ENCODE measurements at places on chromosomes 3 and 15. TPM values are rescaled to one million over a fixed set of nuclear protein-coding genes. Genes with fewer than 3 reads are reported as not detected.
A peak's percentile ranks its signal among the peaks of the same experiment; 100 is the strongest.

GRCh38 chr3:12436514-12437220, 47.6 kb upstream of the TSEN2 start:
- no peak for DNase-seq
- H3K27ac ChIP-seq, result no peak overlapping the region

DNA sequence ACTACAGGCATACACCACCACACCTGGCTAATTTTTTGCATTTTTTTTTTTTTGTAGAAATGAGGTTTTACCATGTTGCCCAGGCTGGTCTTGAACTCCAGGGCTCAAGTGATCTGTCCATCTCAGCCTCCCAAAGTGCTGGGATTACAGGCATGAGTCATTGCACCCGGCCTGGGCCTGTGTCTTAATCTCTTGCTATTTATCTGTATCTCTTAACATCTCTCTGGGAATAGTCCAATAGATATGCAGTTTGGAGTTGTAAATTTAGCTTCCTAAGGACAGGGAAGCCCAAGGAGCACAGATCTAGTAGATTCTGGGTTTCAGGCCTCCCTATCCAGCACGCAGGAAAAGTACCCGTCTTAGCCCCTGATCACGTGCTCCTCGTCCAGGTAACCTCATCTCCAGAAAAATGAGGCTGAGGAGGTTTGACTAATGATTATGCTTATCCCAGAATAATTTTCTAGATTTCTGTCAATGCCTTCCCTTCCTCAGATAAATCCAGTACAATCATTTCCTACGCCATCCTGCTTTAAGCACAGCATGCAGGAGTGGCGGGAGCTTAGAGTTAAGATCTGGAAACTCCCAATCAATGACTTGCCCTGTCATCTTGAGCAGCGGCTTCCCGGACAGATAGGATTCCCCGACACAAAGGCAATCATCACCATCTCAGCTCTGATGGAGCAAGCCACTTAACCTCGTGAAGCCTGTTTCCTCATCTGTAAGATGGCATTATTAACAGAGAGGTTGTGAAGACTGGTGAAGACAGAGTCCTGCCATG, 12.3 kb upstream of the CTDSPL start:
- DNase-seq, result no peak
- H3K27me3 ChIP-seq, result no peaks in the 10 kb centered on the region
- no peak overlapping the region for H3K4me3 ChIP-seq
- H3K36me3 ChIP-seq, result no peaks in the 10 kb centered on the region

DNA sequence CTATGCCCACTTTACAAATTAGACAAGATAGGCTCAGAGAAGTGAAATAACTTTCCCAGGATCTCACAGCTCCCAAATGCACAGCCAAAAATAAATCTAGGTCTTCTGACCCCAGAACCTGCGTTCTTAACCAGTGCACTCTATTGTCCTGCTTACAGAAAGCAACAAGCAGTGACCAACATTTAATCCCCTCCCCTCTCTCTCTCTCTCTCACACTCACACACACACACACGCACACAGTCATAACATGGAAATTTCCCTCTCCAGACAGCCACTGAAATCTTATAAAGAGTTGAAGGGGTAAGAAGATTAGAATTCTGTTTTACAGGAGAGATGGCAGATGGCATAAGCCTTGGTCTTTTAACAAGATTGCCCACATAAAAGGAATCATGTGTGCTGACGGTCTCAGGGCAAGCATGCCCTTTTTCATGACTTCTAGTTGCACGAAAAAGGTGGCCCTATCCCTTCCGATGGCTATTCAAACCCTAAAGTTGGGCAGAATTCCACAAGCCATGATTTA, 29.4 kb downstream of the EOGT start:
- H3K4me1 ChIP-seq, result no peaks in the 10 kb centered on the region
- no peak for DNase-seq
- H3K27me3 ChIP-seq, result no peaks in the 10 kb centered on the region
- no peak overlapping the region for H3K4me3 ChIP-seq
- peaks cover 99% of the 10 kb centered on the region for H3K36me3 ChIP-seq
- H3K27ac ChIP-seq, result no peak overlapping the region

DNA sequence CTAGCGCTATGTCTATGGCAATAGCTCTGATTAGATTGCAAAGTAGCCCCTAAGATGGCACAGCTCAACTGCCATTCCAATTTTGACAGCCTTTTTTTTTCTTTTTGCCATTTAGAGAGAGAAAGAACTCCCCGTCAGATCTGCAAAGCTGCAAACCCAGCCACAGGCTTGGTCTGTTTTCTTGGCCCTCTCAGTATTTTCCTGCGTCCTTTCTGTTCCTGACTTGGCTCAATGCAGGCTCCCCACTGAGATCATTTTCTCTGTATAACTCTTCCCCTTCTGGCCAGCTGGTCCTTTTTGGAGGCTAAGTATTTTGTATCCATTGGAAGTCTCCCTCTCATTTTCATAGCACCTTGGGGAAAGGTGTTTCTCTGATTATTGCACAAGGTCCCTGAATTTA, 386.7 kb downstream of the UNC13C start:
- no peak overlapping the region for H3K4me3 ChIP-seq
- no peaks in the 10 kb centered on the region for H3K36me3 ChIP-seq
- no peak overlapping the region for H3K27ac ChIP-seq
- no peaks in the 10 kb centered on the region for H3K27me3 ChIP-seq
- no peaks in the 10 kb centered on the region for H3K4me1 ChIP-seq
- no peak for DNase-seq

- H3K27me3 ChIP-seq, result no peaks in the 10 kb centered on the region
- H3K4me1 ChIP-seq, result no peaks in the 10 kb centered on the region
- H3K36me3 ChIP-seq, result no peaks in the 10 kb centered on the region
- H3K27ac ChIP-seq, result no peak overlapping the region
- no peak overlapping the region for H3K4me3 ChIP-seq
- DNase-seq, result no peak
Observed at GRCh38 chr3:115838786-115839185, 215.5 kb downstream of the GAP43 start.

- H3K4me1 ChIP-seq, result no peaks in the 10 kb centered on the region
- H3K36me3 ChIP-seq, result no peaks in the 10 kb centered on the region
- no peaks in the 10 kb centered on the region for H3K27me3 ChIP-seq
- DNase-seq, result peak; percentile 83
Observed at GRCh38 chr15:20344601-20345400, 196.8 kb downstream of the GOLGA6L6 start.

GRCh38 chr3:112638327-112639020, 2.5 kb downstream of the CCDC80 start:
- DNase-seq, result no peak
- H3K27me3 ChIP-seq, result no peaks in the 10 kb centered on the region
- no peaks in the 10 kb centered on the region for H3K36me3 ChIP-seq
- peak overlapping the region; percentile 27 for H3K27ac ChIP-seq

GRCh38 chr3:37968813-37969595, 21.6 kb upstream of the VILL start:
- peaks cover 46% of the 10 kb centered on the region for H3K4me1 ChIP-seq
- H3K4me3 ChIP-seq, result no peak overlapping the region
- H3K36me3 ChIP-seq, result peaks cover 27% of the 10 kb centered on the region
- no peak for DNase-seq
- no peaks in the 10 kb centered on the region for H3K27me3 ChIP-seq

GRCh38 chr3:141311170-141311495, 57.2 kb upstream of the ZBTB38 start:
- no peaks in the 10 kb centered on the region for H3K27me3 ChIP-seq
- peak overlapping the region; percentile 66 for H3K4me3 ChIP-seq
- no peak for DNase-seq
- H3K4me1 ChIP-seq, result peaks cover 24% of the 10 kb centered on the region

DNA sequence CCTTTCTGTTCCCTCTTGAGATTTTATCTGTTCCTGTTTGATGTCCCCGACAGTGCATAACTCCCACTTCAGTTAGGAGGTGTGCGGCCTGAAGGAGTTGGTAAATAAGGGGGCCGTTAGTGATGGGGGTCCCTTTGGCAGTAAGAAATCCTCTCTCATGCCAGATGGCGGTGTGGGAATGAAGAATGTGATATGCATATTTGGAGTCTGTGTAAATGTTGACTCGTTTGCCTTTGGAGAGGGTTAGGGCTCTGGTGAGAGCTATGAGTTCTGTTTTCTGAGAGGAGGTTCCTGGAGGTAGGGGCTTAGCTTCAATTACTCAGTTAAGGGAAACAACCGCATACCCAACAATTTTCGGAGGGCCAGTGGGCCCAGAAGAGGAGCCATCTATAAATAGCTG, 38.8 kb upstream of the RNF7 start:
- no peak for DNase-seq
- H3K36me3 ChIP-seq, result no peaks in the 10 kb centered on the region
- no peak overlapping the region for H3K4me3 ChIP-seq
- H3K4me1 ChIP-seq, result no peaks in the 10 kb centered on the region
- no peak overlapping the region for H3K27ac ChIP-seq
- H3K27me3 ChIP-seq, result no peaks in the 10 kb centered on the region

- H3K4me1 ChIP-seq, result no peaks in the 10 kb centered on the region
- H3K4me3 ChIP-seq, result no peak overlapping the region
- H3K27me3 ChIP-seq, result peaks cover 38% of the 10 kb centered on the region
- no peak overlapping the region for H3K27ac ChIP-seq
- DNase-seq, result no peak
Observed at GRCh38 chr15:51386029-51386428, 44.6 kb downstream of the GLDN start.

- no peaks in the 10 kb centered on the region for H3K27me3 ChIP-seq
- H3K27ac ChIP-seq, result no peak overlapping the region
- H3K36me3 ChIP-seq, result no peaks in the 10 kb centered on the region
- no peak overlapping the region for H3K4me3 ChIP-seq
Observed at GRCh38 chr15:97077975-97078374, 747.5 kb downstream of the NR2F2 start.

DNA sequence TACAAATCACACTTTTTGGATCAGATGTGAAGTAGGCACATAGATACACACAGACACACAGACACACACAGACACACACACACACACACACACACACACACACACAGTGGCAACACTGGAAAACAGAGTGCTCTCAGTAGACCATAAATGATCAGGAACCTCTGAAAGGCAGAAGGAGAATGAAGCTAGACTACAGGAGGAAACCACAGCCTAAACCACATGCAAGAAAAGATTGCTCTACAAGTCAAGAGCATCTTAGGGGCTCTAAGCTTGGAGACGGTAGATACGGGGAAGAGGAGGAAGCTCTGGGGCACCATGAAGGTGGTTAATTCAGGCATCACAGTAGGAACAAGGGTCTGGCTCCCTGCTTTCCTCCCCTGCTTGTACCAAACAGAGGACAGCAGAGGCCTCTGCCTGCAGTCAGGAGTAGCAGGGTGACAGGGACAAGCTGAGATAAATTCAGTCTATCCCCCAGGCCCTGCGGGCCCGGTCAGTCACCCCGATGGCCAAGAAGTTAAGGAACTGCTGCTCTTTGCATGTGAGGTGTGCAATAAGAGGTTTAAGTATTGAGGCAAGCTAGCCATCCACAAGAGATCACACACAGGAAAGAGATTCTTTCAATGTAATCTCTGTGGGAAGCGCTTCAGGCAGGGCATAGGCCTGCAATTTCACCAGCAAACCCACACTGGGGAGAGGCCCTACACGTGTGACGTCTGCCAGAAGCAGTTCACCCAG, 23.5 kb upstream of the ARPIN start:
- peaks cover 6% of the 10 kb centered on the region for H3K4me1 ChIP-seq
- H3K27me3 ChIP-seq, result no peaks in the 10 kb centered on the region
- no peak for DNase-seq
- no peak overlapping the region for H3K4me3 ChIP-seq
- H3K27ac ChIP-seq, result no peak overlapping the region

- peaks cover 9% of the 10 kb centered on the region for H3K36me3 ChIP-seq
- no peaks in the 10 kb centered on the region for H3K27me3 ChIP-seq
- H3K4me1 ChIP-seq, result peaks cover 7% of the 10 kb centered on the region
Observed at GRCh38 chr3:183317886-183318865, 65.1 kb downstream of the B3GNT5 start.

DNA sequence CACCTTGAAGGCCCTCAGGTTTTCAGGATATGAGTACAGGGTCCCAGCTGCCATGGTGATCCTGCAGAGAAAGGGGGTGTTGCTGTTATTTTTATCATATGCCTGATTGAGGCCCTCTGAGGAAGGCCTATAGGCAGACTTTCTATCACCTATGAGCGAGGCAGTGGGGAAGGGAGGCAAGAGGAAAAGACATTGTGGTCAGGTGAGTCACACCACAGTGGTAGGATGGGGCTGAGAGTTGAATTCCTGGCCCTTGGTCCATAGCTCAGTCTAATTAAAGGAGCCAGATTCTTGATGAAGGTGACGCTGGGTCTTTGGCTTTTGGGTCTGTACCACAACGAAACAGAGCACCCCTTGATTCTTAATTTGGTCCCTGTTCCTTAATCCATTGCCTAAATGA, 72.7 kb downstream of the ZNF621 start:
- H3K4me3 ChIP-seq, result no peak overlapping the region
- no peaks in the 10 kb centered on the region for H3K27me3 ChIP-seq
- H3K4me1 ChIP-seq, result no peaks in the 10 kb centered on the region
- no peaks in the 10 kb centered on the region for H3K36me3 ChIP-seq

- no peak overlapping the region for H3K27ac ChIP-seq
- no peaks in the 10 kb centered on the region for H3K27me3 ChIP-seq
- H3K36me3 ChIP-seq, result peaks cover 34% of the 10 kb centered on the region
Observed at GRCh38 chr3:52346623-52347530, 30.8 kb downstream of the DNAH1 start.

GRCh38 chr15:30896211-30896606, 7.5 kb upstream of the FAN1 start:
- no peaks in the 10 kb centered on the region for H3K4me1 ChIP-seq
- no peaks in the 10 kb centered on the region for H3K27me3 ChIP-seq
- DNase-seq, result no peak
- no peak overlapping the region for H3K27ac ChIP-seq

- no peak overlapping the region for H3K27ac ChIP-seq
- H3K36me3 ChIP-seq, result no peaks in the 10 kb centered on the region
- no peaks in the 10 kb centered on the region for H3K4me1 ChIP-seq
- H3K27me3 ChIP-seq, result peaks cover 4% of the 10 kb centered on the region
- no peak overlapping the region for H3K4me3 ChIP-seq
Observed at GRCh38 chr3:73141525-73141924, 80.1 kb downstream of the EBLN2 start.

GRCh38 chr3:162770551-162770950, 1273.9 kb downstream of the OTOL1 start:
- H3K4me1 ChIP-seq, result no peaks in the 10 kb centered on the region
- no peaks in the 10 kb centered on the region for H3K36me3 ChIP-seq
- no peak overlapping the region for H3K27ac ChIP-seq
- H3K27me3 ChIP-seq, result no peaks in the 10 kb centered on the region
- DNase-seq, result no peak

DNA sequence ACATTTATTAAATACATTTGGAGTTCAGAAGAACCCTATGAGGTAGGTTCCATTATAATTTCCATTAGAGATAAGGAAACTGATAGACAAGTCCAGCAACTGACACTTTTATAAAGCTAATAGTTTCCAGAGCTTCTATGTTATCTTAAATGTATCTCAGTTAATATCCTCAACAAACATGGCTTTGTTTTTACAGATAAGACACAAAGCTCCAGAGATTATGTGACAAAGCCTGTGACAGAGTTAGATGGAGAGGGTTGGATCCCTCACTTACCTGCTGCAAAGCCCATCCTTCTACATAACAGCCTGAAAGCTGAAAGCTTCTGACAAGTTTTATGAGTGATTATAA, 473 bp upstream of the COMMD2 start:
- H3K36me3 ChIP-seq, result peaks cover 17% of the 10 kb centered on the region
- peak overlapping the region; percentile 82 for H3K27ac ChIP-seq
- H3K27me3 ChIP-seq, result no peaks in the 10 kb centered on the region
- peaks cover 42% of the 10 kb centered on the region for H3K4me1 ChIP-seq

The CDCP1 gene
- polyA plus RNA-seq, result 0.80 TPM

The AMIGO3 gene
- polyA plus RNA-seq, result 0.52 TPM

The GREM1 gene
- polyA plus RNA-seq, result 1.2 TPM

The SLC6A6 gene
- 14.2 TPM for polyA plus RNA-seq

The PPP1R14D gene
- polyA plus RNA-seq, result not detected

The TADA3 gene
- polyA plus RNA-seq, result 41.5 TPM

The GPR15 gene
- 0.30 TPM for polyA plus RNA-seq

The UNC13C gene
- polyA plus RNA-seq, result 0.06 TPM

The TF gene
- 81.8 TPM for polyA plus RNA-seq

The IQGAP1 gene
- polyA plus RNA-seq, result 72.0 TPM

The FILIP1L gene
- 11.1 TPM for polyA plus RNA-seq

The FBXL2 gene
- 0.48 TPM for polyA plus RNA-seq

The POPDC2 gene
- polyA plus RNA-seq, result 8.3 TPM

All from spleen (tissue), 13 donors.